ENCODE measurements at places on chromosomes 7 and 10.

- DNase-seq = no peak
Measured at GRCh38 chr7:112081778-112082177, 124.4 kb downstream of the DOCK4 start.

DNA sequence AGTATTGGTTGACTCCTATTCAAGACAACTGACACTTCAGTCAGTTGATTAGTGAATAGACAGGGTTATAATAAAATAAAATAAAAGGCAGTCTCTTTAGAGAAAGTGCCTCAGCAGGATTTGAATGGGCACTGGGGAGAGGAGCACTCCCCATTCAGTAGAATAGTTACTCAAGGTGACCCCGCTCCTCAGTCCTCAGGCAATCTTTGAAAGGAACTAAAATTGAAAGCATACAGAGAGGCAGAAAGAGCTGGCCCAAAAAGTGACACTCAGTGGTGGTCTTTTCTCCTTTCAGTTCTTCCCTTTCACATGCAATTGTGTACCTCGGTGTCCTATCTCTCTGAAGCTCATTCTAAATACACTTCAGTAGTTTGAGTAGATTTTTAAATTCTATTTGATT lies 47.4 kb upstream of the MACC1 start:
- no peak for DNase-seq

DNA sequence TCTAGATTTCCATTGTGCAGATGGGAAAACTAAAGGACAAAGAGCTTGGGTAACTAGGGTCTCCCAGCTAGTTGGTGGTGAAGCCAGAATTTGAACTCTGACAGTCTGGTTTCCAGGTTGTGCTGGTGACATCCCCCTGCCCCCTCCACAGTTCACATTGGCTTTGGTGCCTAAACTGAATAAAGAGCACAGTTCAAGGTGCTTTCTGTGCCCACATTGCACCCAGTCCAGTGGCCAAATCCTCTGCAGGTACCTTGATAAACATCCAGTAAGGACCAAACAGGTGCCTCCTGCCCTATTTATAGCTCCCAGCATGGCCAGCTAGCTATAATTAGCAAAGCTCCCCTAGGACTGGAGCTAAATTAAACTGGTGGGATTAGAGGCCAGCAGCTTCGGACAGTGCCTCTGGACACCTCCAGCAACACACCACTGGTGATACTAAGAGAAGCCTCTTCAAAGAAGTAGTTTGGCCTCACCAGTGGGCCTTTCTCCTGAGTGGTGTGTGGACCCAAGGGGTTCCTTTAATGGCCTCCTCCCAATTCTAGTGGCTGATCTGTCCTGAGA lies 59.9 kb downstream of the KCNMA1 start:
- DNase-seq = no peak

DNA sequence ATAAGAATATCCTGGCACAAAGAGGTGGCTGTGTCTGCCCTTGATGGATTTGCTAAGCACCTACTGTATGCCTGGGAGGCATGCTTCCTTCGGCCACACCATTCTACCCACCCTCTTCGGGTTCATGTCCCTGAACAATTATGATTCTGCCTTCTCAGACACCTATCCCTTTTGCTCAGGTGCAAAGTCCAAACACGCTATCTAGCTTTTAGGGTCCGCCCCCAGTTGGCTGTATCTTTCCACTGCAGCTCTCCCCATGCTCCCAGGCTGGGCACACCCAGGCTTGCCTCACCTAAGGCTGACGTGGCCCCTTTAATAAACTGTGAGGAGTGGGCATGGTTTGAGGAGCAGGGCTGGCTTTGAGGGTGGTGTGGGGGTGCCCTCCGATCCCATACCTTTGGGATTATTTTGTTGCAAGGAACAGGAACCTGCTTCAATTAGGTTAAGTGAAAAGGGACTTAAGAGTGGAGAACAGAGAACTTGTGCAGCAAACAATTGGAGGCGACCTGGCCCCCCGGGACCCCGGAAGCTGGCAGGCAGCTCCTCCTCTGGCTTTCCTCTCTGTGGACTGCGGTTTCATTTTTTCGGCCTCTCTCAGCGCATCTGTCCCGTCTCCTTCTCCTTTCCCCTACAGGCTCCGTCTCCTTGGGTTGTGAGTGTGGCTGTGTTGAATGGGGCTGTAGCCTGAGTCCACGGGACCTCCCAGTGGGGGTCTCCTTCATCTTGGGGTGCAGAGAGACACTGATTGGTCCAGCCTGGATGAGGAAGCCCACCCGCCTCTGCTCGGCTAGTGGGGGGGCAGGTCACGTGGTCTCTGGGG lies 3.8 kb downstream of the CLIP2 start:
- no peak for DNase-seq

DNA sequence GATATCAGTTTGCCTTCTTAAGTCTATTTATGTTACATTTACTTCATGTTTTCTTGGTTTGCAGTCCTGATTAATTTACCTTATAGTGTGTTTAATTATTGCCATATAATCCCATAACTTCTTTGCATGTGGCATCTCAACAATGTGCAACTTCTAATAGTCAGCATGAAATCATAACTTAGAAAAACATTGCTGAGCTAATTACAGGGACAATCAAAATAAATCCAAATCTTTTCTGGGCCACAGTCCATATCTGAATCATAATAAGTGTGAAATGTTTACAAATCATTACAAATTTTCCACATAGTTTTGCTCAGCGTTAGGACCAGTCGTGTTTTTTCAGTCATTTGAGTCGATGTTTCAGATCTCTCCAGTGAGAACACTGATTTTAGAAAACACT lies 29.1 kb upstream of the CABCOCO1 start:
- no peak for DNase-seq

DNA sequence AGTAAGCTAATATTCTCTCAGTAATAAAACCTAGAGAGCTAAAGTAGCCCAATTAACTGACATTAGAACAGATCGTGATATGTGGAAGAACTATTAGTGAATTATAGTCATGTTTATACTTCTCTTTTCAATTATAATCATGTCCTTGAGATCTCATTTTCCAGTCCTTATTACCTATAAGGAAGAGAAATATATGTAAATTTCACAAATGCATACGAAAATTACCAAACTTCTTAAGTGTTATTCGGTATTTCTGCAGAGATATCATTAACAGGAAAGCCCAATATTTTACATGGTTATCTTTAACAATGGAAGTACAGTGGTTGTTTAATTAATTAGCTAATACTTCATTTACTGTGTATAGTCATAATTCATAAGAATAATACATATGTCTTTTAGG lies 110.7 kb downstream of the PTEN start:
- no peak for DNase-seq

DNA sequence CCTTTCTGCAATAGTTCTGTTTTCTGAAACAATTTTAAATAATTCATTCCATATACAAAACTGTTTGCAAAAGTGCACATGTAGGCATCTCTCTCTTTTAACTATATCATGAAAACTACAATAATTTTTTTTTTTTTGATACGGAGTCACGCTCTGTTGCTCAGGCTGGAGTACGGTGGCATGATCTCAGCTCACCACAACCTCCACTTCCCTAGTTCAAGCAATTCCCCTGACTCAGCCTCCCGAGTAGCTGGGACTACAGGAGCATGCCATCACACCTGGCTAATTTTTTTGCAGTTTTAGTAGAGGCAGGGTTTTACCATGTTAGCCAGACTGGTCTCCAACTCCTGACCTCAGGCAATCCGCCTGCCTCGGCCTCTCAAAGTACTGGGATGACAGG lies 44.0 kb upstream of the SEMA3A start:
- DNase-seq = no peak

DNA sequence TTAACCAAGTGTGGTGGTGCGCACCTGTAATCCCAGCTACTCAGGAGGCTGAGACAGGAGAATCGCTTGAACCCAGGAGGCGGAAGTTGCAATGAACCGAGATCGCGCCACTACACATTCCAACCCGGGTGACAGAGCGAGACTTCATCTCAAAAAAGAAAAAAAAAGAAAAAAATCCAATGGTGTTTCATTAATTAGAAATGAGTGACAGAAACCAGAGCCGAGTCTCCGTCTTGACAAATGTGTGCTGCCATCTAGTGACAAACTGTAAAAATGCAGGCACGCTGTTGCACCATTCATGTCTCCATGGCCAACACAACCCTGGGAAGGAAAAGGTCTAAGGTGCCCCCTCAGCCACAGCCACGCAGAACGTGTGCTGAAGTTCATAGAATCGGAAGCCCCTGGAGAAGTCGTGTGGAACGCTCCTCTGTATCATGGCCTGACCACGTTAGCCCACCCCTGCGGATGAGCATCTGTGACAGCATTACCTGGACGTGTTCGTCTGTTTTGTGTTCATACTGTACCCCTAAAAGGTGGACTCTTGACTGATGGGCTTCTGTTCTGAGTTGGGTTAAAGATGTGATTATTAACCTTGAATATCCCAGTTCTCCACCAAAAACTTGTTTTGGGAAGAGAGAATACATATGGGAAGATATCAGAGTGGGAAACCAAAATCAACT lies 94.9 kb downstream of the LYZL2 start:
- DNase-seq = no peak

DNA sequence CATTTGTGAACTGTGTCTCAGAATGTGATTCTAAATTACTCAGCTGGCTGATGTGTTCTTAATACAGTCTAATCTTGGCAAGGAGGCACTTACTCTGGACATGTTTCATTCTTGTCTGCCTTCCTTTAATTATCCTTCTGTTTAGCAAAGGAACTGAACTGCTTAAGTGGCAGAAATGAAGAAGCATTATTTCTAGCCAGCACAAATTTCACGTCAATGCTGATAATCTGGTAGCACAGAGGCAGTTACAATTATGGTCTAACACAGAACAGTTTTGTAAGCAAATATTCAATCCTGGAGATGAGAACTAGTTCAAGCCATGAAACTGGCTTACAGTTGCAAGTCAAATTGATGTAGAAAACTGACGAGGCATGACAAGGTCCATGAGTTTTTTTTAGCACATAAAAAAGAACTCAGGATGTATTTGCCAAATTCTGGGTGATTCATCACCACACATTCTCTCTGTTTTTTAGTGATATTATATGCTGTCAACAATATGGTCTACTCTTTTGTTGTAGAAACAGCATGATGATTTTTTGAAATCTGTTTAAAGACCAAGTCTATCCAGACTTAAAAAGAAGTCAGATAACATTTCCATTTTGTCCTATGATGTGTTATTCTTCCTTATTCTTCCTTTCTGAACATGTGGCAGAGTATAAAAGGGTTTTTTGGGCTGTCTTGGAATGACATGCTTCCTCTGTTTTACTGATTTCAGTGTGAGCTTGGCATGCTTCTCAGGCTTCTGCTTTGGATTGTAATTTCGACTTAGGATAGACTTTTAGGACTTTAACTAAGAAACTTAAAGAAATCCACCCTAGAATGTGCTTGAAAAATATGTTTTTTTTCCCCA lies 154.8 kb downstream of the DNAJB9 start:
- DNase-seq = no peak

GRCh38 chr7:128022631-128023532 lies 8.4 kb downstream of the LRRC4 start:
- no peak for DNase-seq

DNA sequence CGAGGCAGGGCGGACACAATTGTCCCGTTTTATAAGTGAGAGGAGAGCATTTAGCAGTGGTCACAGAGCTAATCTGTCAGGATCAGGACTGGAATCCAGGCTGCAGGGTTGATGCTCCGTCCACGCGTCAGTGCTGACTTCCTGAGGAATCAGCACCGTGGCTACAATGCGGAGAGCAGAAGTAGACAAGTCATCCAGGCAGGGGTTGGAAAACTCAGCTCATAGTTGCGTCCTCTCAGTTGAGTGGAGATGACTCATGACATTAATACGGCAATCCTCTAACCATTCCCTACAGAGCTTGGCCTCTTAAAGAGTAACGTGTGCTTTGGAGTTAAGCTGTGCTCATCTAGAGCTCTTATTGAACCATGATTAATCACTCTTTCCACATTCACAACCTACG lies 17.1 kb upstream of the HTR5A start:
- DNase-seq = no peak

GRCh38 chr7:159105066-159105780 lies 39.4 kb downstream of the VIPR2 start:
- DNase-seq = no peak

DNA sequence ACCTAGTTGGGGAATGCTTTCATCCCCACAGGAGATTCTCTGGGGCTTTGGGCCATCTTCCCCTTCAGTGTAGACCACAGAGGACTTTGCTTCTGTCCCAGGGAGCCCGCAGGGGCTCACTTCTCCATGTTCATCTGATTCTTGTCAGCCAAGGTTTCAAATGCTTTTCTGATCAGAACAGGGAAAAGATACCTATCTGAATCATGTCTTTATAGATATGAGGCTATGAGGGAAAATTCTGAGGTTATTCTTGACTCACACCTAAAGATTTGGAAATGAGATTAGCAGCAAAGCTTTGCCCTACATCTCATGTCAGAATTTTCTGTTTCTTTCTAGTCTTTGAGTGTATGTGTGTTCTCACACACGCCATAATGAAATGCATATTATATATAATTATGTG lies 53.3 kb downstream of the FIGNL1 start:
- no peak for DNase-seq

DNA sequence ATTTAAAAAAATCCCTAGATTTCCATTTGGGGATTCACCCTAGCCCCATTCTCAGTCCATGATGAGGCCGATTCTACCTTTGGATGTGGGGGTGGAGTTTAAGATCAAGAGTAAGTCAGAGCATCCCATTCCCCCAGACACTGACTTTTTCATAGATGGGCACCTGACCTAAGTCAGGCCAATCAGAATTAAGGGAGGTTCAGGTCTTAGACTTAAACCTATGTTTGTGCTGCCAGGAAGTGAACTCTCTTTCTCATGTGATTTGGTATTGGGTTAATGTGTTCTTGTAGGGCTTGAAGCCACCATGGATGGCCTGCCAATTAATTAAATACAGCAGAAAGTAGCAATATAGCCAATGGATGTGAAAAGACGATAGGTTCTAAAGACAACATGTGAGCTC lies 30.1 kb downstream of the HOXA1 start:
- no peak for DNase-seq

GRCh38 chr10:90614631-90615030 lies 243.2 kb downstream of the HTR7 start:
- DNase-seq = no peak

GRCh38 chr10:131004276-131004675 lies 307.2 kb downstream of the TCERG1L start:
- DNase-seq = no peak

- no peak for DNase-seq
Measured at GRCh38 chr10:80506836-80507487, 30.7 kb upstream of the SH2D4B start.

- DNase-seq = no peak
Measured at GRCh38 chr7:148474481-148475025, 116.0 kb upstream of the C7orf33 start.

- DNase-seq = no peak
Measured at GRCh38 chr7:27111751-27112277, 9.3 kb upstream of the HOXA2 start.

DNA sequence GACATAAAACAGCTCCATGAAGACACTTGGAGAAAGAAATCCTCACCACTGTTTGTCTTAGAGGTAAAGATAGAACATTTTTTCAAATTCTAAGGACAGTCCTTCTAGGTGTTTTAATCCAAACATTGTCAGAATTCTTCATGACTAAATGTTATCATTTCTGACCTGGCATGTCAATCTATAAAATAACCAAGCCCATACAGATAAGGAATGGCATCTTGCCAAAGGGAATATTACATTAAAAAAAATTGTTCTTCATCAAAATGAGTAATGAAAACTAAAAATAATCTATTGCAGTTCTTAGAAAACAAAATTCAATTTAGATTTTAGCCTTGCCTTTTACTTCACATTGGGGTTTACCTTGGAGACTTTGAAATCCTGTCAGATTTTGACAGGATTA lies 33.6 kb downstream of the DGKB start:
- no peak for DNase-seq

Measured in GM12892 (cell line).